ENCODE measurements at places on chromosomes 16 and 17.

GRCh38 chr16:89143201-89143741, 28.3 kb upstream of the CDH15 start:
- no peaks in the 10 kb centered on the region for H3K36me3 ChIP-seq
- H3K27ac ChIP-seq: no peak overlapping the region
- DNase-seq: no peak

DNA sequence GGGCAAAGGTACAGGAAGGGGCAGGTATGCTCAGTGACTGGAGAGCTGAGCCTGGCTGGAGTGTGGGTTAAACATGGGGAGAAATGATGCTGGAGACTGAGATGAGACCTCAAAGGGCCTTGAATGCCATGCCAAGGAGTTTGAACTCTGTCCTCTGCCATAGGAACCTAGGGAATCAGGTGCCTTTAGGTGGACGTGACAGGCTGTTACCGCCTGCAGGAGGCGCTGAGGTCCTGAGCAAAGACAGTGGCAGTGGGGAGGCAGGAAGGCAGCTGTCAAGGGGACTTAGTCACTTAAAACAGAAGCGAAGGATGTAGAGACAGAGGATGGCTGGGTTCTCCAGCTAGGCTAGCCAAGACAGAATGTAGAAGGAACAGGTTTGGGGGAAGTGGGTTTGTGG, 9.1 kb downstream of the PSMB3 start:
- H3K4me3 ChIP-seq: no peak overlapping the region
- peak; percentile 25 for DNase-seq
- no peaks in the 10 kb centered on the region for H3K4me1 ChIP-seq
- H3K27me3 ChIP-seq: no peaks in the 10 kb centered on the region

- H3K4me3 ChIP-seq: no peak overlapping the region
- no peak overlapping the region for H3K27ac ChIP-seq
- no peaks in the 10 kb centered on the region for H3K27me3 ChIP-seq
- no peaks in the 10 kb centered on the region for H3K4me1 ChIP-seq
- DNase-seq: no peak
These were observed 10.1 kb downstream of the MPO start for GRCh38 chr17:58270476-58271215.

- H3K36me3 ChIP-seq: no peaks in the 10 kb centered on the region
- H3K27ac ChIP-seq: no peak overlapping the region
- no peak overlapping the region for H3K4me3 ChIP-seq
- no peak for DNase-seq
- no peaks in the 10 kb centered on the region for H3K4me1 ChIP-seq
These were observed 29.3 kb upstream of the RBL2 start for GRCh38 chr16:53404959-53405358.

GRCh38 chr17:62998665-62999393, 32.8 kb downstream of the TANC2 start:
- no peaks in the 10 kb centered on the region for H3K4me1 ChIP-seq
- H3K4me3 ChIP-seq: no peak overlapping the region
- H3K27ac ChIP-seq: no peak overlapping the region
- DNase-seq: no peak
- H3K27me3 ChIP-seq: no peaks in the 10 kb centered on the region
- no peaks in the 10 kb centered on the region for H3K36me3 ChIP-seq

- H3K4me1 ChIP-seq: no peaks in the 10 kb centered on the region
- H3K4me3 ChIP-seq: no peak overlapping the region
- no peak for DNase-seq
- H3K27me3 ChIP-seq: no peaks in the 10 kb centered on the region
These were observed 43.4 kb downstream of the NEUROD2 start for GRCh38 chr17:39564211-39564848.

DNA sequence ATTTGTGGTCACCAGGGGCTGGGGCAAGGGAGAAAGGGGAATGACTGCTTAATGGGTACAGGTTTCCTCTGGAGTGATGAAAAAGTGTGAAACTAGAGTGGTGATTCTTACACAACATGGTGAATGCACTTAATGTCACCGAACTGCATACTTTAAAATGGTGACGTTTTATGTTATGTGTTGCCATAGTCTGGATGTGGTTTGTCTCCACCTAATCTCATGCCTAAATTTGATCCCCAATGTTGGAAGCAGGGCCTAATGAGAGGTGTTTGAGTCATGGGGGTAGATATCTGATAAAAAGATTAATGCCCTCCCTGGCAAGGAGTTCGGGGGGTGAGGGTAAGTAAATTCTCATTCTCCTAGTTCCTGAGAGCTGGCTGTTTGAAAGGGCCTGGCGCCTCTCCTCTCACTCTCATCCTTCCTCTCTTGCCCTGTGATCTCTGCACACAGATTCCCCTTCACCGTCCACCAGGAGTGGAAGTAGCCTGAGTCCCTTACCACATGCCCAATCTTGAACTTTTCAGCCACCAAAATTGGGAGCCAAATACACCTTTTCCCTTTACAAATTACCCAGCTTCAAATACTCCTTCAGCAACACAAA, 15.3 kb downstream of the XPO6 start:
- H3K4me1 ChIP-seq: peaks cover 60% of the 10 kb centered on the region
- peak overlapping the region; percentile 77 for H3K27ac ChIP-seq
- H3K36me3 ChIP-seq: no peaks in the 10 kb centered on the region
- H3K4me3 ChIP-seq: no peak overlapping the region
- no peak for DNase-seq

GRCh38 chr17:40809721-40810421, 10.1 kb upstream of the KRT28 start:
- no peak overlapping the region for H3K27ac ChIP-seq
- no peaks in the 10 kb centered on the region for H3K36me3 ChIP-seq
- no peak for DNase-seq

- H3K27me3 ChIP-seq: no peaks in the 10 kb centered on the region
- no peak overlapping the region for H3K4me3 ChIP-seq
- no peaks in the 10 kb centered on the region for H3K36me3 ChIP-seq
- H3K4me1 ChIP-seq: no peaks in the 10 kb centered on the region
- no peak overlapping the region for H3K27ac ChIP-seq
These were observed 338.3 kb downstream of the BCAS3 start for GRCh38 chr17:61015966-61016365.
